ENCODE measurements at places on chromosomes 7 and 10. TPM values are rescaled to one million over a fixed set of nuclear protein-coding genes. Genes with fewer than 3 reads are reported as not detected.

TUBAL3 gene
- not detected for total RNA-seq

RFC2 gene
- 76.8 TPM for total RNA-seq

MACC1 gene
- 1.5 TPM for total RNA-seq

DNA sequence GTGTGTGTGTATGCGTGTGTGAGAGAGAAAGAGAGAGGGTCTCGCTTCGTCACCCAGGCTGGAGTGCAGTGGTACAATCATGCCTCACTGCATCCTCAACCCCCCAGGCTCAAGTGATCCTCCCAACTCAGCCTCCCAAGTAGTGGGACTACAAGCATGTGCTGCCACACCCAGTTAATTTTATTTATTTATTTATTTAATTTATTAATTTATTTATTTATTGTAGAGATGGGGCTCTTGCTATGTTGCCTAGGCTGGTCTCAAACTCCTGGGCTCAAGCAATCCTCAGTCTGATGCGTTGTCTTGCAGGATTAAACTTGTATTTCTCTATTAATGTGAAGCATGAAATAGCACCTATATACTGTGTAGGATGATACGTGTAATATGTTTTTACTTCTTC, 21.8 kb upstream of the POU6F2 start:
- DNase-seq, result no peak

DNA sequence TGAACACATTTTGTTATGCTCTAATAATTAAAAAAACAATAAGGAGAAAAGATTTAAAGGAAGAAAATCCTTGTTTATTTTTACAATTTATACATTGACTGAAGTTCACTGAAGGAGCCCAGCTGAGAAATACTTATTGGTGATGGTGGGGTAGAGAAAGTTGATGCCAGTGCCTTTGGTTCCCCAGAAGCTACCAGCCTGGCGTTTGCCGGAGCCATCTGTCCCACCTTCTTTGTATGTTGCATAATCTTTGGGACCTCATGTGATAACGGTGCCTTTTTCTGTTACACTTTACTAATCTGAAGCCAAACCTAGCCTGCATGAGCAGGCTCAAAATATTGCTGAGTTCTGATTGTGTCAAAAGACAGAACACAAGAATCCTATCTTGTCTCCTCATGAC, 22.7 kb downstream of the ZNF365 start:
- no peak for DNase-seq

- DNase-seq, result no peak
These were observed 111.2 kb upstream of the TMEM72 start for GRCh38 chr10:44799966-44800365.

DNA sequence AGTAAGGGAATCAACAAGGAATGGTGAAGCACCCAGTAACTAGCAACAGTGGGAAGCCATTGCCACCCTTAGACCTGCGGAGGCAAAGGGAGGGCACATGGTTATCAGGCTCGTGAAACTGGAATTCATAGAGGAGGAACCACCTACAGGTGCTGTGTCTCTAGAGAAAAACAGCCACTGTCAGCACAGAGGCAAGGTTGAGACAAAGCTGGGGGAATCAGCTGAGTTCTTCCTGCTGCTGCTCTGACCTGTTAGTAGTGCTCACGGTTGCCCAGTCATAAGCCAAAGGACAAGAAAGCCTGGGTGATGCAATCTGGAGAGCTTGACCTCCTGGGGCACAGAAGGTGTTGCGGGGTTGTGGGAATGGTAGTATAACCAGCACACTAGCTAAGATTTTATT, 110.1 kb downstream of the TPST1 start:
- no peak for DNase-seq

- DNase-seq, result peak; percentile 33
These were observed 3.1 kb downstream of the CPA1 start for GRCh38 chr7:130383187-130383980.

DNA sequence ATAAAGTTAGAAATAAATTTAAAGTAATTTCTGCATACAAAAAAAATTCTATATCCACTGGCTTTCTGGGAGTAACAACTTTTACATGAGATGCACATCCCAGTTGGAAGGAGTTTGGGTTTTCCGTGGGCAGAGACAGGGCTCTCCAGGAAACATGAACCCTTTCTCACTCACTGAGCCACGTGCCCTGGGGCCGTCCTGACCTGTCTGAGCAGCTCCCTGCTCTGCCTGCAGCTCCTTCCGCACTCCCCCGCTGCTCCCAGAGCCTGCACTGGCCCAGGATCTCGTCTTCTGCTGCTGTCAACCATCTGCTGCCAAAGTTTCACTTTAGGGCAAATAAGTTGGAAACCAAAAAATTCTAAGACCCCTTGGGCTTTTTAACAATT, 169.1 kb downstream of the DIP2C start:
- DNase-seq, result no peak
